ENCODE measurements at places on chromosomes 4 and X. TPM values are rescaled to one million over a fixed set of nuclear protein-coding genes. Genes with fewer than 3 reads are reported as not detected.

DDX53 gene
- total RNA-seq = not detected

GRCh38 chrX:65528293-65528692 is 6.3 kb downstream of the LAS1L start:
- no peak for DNase-seq

DNA sequence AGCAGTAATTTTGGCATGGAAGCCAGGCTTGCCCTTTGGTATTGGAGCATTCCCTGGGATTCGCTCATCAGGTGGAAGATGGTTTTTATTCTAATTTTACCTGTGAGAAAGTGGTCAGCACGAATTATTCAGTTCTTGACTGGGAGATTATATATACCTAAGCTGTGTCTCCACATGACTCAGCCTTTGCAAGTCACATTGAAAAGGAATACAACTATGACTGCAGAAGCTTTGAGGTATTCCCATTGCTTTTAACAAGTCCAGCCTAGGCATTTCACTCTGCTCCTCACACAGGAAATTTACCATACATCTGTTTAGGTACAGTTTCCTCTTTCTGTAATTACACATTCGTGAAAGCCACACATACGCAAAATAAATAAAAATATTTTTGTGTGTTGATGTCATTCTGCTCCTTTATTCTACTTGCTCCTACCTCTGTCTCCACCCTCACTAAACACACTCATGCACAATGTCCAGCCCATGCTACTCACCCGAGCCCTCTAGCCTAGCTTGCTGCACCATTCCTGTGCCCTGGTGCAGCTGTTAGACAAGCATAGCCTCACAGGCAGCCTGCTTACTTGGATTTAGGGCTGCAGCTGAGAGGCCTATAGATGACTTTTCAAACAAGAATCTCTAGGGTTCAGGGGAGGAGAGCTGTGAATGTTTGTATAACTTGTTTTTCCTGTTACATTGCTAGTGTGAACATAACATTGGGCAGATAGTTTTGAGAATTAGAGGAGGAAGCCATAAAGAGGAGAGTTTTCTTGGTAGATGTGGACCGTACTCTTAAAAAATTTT is 504.4 kb upstream of the FAT1 start:
- no peak for DNase-seq

- no peak for DNase-seq
Measured at GRCh38 chr4:118085700-118086099, 51.4 kb downstream of the NDST3 start.

GRCh38 chrX:136674270-136674985 is 26.5 kb downstream of the CD40LG start:
- no peak for DNase-seq

BTK gene
- 1.6 TPM for total RNA-seq

DNA sequence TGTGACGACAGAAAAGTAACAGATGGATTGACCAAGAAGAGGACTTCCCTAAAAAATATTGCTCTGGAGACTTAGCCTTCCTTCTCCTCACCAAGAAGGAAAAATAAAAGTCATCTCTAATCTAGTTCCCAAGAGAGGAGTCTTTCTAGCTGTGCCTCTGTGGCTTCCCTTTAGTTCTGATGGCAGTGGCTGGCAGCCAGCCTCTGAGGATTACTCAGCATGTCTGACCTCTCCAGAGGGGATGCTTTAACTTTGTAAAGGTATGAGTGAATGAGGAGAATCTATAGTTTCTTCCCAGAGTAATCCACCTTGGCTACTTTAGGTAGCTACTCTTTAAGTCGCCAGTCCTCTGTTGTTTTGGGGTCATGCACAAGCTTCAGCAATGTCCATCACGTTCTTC is 163.9 kb upstream of the KIT start:
- no peak for DNase-seq

DNA sequence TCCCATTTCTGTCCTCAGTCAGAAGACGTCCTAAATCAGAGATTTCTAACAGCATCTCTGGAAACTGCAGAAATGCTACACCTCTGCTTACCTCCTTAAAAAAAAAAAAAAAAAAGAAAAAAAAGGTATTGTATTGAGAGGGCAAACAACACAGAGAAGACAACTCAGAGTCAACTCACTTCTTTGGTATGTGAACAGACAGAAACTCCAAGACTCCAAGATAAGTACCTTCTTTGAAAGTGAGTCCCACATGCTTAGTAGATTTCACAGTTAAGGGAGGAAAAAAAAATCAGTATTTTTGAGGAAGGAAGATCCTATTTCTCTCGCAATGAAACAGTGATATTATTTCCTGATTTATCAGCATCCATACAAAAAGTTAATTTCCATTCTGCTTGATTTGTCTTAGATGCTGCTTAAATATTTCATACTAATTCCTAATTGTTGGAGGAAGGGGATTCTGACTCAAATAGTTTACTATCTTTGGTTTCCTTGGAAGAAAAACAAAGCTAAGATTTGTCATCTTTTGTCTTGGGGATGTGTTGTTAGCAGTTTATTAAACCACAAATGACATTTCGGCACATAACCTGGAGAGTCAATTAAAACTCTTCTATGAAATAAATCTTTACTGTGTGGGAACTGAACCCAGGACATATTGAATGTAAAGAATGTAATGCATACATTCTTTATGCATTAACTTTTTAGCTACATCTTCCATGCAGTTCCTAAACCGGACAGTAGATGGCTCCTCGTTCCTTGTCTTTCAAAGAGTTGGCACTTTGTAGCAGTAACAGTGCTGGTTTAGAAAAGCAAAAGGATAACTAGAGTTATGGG is 4.7 kb downstream of the RASGEF1B start:
- DNase-seq = peak; percentile 84

DNA sequence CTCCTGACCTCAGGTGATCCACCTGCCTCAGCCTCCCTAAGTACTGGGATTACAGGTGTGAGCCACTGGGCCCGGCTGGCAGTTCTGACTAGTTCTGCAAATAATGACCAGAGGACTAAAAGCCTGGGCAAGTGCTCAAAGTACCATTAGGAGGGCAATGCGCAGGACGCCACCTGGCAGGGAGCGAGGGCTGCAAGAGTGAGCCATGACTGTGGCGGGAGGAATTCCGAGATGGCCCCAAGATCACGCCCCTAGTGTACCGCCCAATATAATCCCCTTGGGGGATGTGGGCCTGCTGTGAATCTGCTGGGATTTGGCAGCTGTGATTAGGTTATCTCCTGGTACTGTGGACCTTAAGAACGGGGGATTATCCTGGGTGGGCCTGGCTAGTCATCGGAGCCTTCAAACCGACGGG is 26.2 kb upstream of the GPR78 start:
- no peak for DNase-seq

TSPAN5 gene
- total RNA-seq = 4.0 TPM

GRCh38 chrX:120999413-120999812 is 13.9 kb upstream of the CT47A1 start:
- DNase-seq = no peak

DNA sequence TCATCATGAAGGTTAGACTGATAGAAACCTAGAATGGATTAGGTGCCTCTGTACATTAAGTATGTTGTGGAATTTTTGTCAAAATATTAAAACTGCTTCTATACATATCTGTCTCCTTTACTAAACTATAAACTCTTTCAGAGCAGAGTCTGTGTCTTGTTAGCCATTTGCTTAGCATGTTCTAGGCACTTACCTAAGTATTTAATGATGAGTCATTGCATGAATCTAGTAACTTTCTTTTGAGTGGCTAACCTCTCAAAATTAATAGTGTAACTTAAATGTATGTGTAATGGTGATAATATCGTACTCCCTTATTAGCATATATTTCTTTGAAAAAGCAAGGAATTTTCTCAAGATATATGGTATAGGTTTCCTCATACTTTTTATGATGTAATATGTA is 57.8 kb downstream of the RAP1GDS1 start:
- no peak for DNase-seq

NXF2 gene
- not detected for total RNA-seq

NUDT11 gene
- 1.4 TPM for total RNA-seq

GRCh38 chr4:25103418-25103817 is 56.8 kb downstream of the SEPSECS start:
- no peak for DNase-seq

GRCh38 chrX:71095033-71095432 is 618 bp upstream of the FOXO4 start:
- no peak for DNase-seq

DNA sequence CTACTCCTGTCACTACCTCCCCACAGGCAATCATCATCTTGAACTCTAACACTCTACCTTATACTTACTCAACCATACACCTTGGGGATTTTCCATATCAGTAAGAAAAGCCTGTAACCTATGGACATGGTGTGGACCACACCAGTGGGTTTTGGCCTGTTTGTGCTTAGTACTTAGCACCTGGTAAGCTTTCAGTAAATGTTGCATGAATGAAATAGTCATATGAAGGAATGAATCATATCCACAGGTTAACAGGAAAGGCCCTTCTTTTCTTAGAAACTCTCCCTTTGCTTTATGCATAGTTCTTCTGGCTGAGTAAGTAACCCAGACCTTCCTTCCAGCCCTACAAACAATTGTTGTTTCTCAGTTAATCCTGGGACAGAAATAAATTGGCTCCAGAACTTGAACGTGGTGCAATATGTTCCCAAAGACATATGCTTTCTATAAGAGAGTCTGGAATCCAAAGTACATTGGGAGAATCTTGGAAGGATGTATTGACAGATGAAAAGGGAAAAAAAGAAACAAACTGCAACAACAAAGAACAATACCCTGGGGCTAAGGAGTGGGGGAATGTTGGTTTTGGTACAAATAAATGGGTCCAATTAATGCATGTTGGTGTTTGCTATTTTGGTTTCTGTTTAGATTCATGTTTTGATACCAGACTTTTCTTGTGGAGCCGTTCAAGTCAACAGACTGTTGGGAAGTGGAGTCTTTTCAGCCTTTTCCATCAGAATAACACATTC is 27.8 kb downstream of the RASL11B start:
- DNase-seq = no peak

HMGN5 gene
- total RNA-seq = 6.1 TPM

DNA sequence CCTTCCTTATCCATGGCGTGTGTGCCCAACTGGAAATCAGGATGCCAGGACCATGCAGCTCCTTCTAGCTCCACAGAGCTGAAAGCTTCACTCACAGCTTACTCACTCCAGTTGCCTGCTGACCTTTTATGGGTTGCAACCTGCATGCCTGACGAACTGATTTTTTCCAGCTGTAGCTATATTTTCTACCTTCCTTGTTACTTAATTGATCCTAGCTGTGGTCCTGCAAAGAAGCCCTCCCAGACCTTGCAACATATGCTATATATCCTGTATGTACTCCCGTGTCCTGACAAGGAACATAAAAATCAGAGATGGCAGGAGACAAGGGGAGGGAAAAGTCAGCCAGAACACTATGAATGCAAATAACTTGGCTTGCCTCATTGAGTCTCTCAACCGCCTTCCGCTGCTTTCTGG is 135.3 kb upstream of the LDB2 start:
- no peak for DNase-seq

HSFX2 gene
- total RNA-seq = not detected

DNA sequence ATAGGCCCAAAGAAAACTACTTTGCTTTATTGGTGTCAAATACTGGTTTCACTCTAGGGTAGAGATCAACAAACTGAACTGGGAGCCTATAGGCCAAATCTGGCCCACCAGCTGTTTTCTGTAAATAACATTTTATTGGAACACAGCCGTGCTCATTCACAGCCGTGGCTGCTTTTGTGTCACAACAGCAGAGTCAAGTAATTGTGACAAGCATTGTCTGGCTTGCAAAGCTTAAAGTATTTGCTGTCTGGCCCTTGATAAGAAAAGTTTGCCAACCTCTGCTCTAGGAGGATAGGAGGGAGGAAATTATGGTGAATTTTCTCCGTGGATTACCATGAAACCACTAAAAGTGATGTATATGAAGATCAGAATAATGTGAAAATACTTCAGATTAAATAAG is 53.4 kb downstream of the GPAT3 start:
- no peak for DNase-seq

- DNase-seq = no peak
Measured at GRCh38 chrX:48996969-48997368, 5.1 kb downstream of the GRIPAP1 start.

All from transverse colon (tissue), 4 donors.